ENCODE measurements at places on chromosomes 5 and 9.

GRCh38 chr9:88418025-88418424, 29.8 kb downstream of the SPIN1 start:
- DNase-seq: no peak

GRCh38 chr9:128885376-128885775, 3.4 kb downstream of the LRRC8A start:
- DNase-seq: no peak

DNA sequence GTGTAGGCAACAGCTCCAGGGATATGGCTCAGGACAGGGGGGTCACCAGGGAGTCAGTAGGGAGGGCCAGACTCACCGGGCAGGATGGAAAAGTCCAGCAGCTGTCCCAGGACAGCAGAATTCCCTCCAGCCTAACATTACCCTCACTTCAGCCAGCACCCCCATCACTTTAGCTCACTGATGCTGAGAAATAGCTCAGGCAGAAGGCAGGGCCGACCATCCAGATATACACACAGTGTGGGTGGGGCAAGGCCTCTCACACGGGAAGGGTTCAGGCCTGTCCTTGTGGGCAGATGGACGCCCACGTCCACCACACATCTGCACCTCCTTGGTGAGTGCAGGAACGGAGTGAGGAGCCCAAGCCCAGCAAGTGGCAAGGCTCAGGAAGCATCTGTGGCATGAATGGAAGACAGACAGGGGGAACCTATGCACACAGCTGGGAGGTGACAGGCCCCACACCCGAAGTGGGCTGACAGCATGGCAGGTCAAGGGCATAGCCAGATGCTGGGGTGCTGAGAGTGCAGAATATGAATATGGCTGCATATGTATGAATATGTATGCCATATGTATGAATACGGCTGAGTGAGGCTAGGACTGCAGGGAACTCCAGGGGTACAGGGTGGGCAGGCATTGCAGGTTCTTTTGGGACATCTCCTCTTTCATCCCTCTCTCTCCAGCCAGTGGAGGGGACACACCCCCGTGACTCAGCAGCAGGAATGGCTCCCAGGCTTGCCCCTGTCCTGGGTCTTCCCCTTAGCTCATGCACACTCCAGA, 17.0 kb downstream of the BICD2 start:
- DNase-seq: no peak

DNA sequence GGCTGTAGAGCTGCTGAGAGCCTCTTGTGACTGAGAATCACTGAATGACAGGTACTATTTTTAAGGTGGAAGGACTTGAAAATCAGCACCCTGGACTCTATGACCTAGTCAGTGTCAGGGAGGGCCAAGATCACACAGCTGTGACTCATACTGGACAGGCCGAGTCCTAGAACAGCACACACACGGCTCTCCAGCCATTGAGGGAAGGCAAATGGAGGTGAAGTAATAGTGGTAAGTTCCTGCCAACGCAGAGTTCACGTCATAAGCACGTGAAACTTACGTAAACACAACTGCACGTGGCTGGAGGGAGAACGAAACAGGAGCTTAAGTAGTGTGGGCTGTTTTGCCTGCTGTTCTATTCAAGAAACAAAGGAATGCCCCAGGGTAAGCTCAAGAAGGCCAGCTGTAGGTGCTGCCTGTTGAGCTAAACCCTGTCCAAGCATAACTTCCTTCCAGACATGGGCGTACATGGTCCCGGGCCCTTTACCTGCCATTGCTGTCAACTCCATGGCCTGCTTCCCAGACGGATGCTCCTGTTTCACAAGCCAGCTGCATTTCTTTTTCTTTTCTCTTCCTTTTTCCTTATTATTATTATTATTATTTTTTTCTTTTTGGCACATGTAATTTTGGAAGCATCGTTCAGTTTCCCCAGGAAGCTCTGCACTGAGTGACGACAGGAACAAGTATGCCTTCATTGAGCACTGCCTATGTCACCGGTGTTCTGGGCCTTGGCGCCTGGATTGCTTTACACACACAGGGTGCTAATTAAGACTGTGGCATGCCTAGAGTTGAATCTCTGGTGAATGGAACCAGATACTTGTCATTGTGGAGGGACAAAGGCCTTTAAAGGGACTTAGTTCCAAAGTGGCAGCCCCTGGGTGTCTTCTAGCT, 10.2 kb upstream of the LCP2 start:
- DNase-seq: peak; percentile 79

GRCh38 chr5:32110111-32110696, 63.9 kb downstream of the GOLPH3 start:
- no peak for DNase-seq

- DNase-seq: no peak
Measured at GRCh38 chr5:60335913-60336312, 364.1 kb downstream of the DEPDC1B start.

DNA sequence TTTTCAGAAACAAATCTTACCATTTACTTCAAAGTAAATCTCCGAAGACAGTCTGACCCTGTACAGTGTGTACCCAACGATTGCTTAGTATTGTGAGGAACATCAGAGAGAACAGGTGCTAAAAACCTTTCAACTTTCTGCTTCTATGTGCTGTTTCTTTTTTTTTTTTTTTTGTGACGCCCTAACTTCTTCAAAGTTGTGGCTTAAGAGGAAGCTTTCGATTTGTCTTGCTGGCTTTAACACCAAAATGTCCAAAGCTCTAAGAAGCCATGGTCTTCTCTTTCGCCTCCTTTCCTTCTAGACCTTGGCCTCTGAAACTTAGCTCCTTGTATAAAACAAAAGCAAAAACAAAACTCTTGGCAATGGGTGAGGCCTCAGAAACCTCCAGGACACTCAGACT, 1.2 kb downstream of the TNFSF8 start:
- no peak for DNase-seq

- no peak for DNase-seq
Measured at GRCh38 chr5:178564397-178564796, 25.8 kb downstream of the COL23A1 start.

- DNase-seq: no peak
Measured at GRCh38 chr5:5017827-5018577, 122.1 kb upstream of the ADAMTS16 start.

GRCh38 chr5:176608142-176608705, 1.7 kb downstream of the GPRIN1 start:
- DNase-seq: no peak

DNA sequence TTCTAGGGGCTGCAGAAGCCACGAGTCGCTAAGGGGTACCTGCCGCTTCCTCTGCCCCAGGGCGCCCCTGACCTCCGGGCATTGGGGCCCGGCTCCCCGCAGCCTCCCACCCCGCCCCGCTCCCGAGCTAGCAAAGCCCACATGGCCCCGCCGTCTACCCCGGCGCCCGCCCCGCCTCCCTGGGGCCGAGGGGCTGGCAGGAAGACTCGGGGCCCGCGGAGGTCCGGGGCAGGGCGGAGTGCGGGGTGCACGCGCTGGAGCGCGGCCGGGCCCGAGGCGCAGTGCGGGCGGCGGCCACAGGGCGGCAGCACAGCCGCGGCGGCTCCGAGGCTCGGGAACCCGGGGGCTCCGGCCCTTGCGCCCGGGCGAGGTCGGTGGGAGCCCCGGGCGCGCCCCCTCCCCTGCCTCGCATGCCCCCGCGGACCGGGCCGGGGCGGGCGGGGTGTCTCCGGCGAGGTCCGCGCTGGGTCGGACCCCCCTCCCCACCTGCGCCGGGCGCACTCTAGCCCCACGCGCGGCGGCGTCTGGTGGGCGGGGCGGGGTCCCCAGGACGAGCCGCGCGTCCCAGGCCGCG, 6.7 kb downstream of the NRARP start:
- DNase-seq: no peak

DNA sequence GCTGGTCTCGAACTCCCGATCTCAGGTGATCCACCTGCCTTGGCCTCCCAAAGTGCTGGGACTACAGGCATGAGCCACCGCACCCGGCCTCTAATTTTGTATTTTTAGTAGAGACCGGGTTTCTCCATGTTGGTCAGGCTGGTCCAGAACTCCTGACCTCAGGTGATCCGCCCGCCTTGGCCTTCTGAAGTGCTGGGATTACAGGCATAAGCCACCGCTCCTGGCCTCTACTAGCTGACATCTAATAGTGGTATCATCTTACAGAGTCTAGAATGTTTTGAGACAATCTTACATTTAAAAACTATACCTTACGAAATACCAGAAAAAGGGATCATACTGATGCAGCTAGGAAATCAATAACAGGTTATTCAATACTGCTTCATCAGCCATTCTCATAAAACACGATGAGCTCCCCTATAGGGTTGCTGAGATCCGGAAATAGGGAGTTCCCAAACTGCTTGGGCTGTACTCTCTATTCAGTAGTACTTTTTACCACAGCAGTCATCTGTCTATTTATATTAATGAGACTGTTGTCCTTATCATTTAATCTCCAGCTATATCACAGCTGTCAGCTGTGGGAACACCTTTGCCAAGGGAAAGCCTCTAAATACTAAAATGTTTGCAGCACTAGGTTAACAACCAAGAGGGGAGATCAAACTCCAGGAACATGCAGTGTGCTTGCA, 8.1 kb upstream of the UBE2D2 start:
- no peak for DNase-seq

- DNase-seq: no peak
Measured at GRCh38 chr5:129001841-129002526, 36.7 kb downstream of the SLC27A6 start.

- DNase-seq: no peak
Measured at GRCh38 chr9:94936419-94936818, 209.9 kb downstream of the AOPEP start.

- no peak for DNase-seq
Measured at GRCh38 chr5:132335402-132335801, 34.1 kb upstream of the SLC22A5 start.

DNA sequence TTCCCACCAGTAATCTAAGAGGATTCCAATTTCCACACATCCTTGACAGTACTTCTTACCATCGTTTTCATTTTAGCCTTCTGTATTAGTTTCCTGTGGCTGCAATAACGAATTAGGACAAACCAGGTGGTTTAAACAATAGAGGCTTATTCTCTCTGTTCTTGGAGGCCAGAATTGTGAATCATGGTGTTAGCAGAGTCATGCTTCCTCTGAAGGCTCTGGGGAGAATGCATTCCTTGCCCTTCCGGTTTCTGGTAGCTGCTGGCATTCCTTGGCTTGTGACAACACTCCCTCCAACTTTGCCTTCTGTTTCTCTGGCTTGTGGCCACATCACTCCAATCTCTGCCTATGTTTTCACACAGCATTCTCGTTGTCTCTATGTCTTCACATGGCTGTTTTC, 23.5 kb downstream of the RIGI start:
- DNase-seq: no peak

- DNase-seq: no peak
Measured at GRCh38 chr5:141743866-141744272, 61.8 kb upstream of the ARAP3 start.

DNA sequence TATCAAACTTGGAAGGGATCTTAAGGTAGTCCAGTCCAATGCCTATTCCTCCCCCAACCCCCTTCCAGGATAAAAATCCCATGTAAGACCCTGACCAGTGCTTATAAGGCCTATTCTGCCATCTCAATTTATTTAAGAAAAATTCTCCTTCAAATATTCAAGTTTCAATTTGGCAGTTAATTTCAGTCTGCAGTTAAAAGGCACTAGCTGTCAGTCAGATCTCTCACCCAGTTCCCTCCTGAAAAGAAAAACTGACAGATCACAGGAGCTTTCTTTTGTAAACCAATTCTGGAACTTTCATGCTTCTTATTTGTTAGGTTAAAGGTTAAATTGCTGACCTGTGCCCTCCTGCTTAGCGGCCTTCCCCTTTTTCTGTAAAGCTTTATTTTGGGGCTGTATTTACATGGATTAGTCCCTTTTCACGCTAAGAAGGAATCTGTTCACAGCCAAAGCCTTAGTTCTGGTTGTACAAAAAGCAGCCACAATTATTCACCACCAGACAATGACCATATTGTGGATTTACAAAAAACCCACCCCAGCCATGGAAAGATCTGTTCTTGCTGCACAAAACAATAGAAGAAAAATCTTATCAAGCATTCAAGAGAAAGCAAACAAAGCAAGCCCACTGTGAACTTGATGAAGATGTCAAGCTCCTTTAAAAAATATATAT, 68.7 kb downstream of the DENND1A start:
- DNase-seq: no peak

GRCh38 chr5:150557509-150557872, 49.6 kb downstream of the NDST1 start:
- peak; percentile 53 for DNase-seq

DNA sequence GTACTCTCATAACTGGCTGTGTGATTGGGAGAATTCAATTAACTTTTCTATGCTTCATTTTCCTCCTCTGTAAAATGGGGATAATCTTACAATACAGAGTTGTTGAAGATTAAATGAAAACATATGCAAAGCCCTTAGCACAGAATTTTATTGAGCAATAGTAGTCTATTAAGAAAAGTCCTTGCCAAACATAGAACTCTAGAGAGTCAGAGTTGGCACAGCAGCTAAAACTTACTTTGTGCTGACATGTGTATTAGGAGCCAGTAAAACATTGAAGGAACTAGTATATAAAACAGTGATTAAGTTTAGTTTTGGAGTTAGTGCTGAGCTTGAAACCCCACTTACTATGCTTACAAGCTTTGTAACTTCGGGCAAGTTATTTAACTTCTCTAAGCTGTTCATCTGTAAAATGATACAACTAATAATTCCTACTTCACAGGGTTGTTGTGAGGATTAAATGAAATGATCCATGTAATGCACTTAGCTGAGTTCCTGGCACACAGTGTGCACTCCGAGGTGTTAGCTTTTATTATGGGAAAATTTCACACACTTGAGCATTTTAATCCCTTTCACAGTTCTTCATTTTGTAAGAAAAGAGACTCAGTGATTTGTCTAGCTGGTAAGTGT, 20.0 kb upstream of the GRIN3A start:
- no peak for DNase-seq

GRCh38 chr5:157860898-157861890, 2.2 kb upstream of the CLINT1 start:
- DNase-seq: no peak

DNA sequence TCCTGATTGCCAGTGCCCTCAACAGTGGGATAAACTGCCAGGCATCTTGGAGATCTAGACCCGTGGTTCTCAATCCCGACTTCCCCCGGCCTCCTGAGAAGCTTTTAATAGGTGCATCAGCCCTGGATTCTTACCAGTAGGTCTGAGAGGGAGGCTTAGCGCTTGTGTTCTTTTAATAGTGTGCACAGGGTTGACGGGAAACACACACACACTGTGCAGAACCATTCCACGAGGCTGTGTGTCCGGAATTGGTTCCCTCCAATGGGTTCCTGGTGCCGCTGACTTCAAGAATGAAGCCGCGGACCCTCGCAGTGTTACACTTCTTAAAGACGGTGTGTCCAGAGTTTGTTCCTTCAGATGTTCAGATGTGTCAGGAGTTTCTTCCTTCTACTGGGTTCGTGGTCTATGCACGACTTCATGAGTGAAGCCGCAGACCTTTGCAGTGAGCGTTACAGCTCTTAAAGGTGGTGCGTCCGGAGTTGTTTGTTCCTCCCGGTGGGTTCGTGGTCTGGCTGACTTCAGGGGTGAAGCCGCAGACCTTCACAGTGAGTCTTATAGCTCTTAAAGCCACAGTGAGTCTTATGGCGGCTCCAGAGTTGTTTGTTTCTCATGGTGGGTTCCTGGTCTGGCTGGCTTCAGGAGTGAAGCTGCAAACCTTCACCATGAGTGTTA, 46.6 kb upstream of the PRSS3 start:
- DNase-seq: no peak

GRCh38 chr5:173339286-173339685, 11.1 kb upstream of the STC2 start:
- DNase-seq: no peak

Data from sciatic nerve (tissue), 2 donors.